ENCODE measurements at places on chromosomes 5 and 9.

DNA sequence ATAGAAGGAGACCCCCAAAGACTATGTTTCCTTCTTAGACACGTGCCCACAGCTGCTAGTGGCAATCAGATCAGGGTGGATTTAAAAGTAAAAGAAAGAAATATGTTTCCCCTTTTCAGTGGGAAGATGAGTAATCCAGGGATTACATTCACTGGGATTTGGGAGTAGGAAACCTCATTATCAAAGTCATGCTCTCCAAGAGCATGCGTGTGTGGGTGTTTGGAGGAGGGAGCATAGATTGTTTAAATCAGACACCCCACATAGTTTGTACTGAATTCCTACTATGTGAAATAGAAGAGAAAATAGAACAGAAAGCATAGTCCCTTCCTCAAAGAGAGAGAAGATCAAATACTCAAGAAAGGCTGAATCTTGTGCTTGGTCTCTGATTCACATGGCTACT lies 65.5 kb upstream of the TBCA start:
- DNase-seq: no peak

DNA sequence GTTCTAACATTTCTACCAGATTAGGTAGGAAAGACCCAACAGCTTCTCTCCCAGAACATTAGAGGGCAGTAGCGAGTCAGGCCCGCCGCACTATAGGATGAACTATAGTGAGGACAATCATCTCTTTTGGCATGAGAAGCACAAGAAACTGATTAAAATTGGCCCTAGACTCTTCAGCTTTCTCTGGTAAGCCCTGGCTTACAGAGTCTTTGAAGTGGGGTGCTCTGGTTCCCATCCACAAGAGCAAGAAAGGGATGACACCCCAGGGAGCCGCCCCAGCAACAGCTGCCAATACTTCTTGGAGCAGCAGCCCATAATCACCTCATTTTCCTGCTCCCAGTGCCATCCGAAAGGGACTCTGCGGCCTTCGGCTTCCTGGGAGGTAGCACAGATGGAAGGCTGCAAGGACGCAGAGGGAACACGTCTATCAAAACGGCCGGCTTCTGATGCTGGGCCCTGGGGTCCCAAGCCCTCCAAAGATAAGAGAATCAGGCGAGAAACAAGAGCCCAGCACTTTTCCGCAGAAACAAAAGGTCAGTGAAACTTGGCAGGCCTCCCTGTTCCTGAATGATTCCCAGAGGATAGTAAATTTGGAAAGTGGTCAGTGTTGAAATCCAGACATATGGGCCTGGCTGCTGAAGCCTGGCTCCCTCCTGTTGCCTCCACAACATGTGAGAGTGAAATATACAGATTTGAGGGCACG lies 69.3 kb downstream of the HSD17B3 start:
- peak; percentile 36 for DNase-seq

- peak; percentile 31 for DNase-seq
Measured at GRCh38 chr9:91156451-91157234, 205.1 kb downstream of the AUH start.

DNA sequence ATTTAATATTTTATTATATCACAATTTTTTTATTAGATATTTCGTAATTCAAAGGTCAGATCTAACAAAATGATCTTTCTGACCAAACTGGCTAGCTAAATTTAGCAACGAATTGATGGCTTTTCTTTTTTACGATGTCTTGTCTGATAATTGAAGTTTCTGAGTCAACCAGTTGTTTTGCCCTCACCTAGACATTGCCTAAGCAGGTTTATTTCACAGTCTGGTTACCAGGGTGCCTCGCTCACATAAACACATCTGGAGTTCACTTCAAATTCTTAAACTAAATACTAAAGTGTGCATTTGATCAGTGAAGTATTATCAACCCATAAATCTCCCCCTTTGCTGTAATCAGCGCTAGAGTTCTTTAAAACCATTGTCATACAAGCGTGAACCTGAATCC lies 448.3 kb downstream of the TLE4 start:
- no peak for DNase-seq

DNA sequence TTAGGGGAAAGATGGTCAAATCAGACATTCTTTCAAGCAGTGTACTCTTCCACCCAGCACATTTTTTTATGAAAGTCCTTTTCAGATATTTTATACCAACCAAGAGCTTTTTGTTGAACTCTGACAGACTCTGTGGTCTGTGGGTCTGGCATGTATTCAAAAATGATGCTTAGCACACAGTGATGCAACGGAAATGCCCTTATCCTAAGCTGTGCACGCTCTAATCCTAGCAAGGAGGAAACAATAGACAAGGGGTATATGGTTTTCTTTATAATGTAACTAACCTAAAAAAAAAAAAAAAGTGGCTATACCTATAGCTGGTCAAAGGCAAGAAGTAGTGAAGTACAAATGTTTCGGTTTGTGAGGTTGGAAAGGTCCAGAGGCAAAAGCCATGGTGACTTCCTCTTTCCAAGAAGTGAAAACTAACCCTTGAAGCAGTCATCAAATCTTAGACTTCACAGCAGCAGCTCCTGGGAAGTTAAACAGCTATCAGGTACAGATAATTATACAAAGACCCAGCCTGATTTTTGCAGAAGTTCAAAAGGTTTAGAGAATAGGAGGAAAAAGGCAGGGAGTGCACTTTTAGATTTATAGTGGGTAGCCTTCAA lies 82.5 kb downstream of the SEMA6A start:
- peak; percentile 92 for DNase-seq

GRCh38 chr5:151868451-151868850 lies 56.2 kb downstream of the GLRA1 start:
- DNase-seq: no peak

GRCh38 chr9:13033959-13034693 lies 245.4 kb downstream of the MPDZ start:
- peak; percentile 50 for DNase-seq
